ENCODE measurements at places on chromosomes 12 and 14.
A peak's percentile ranks its signal among the peaks of the same experiment; 100 is the strongest.

DNA sequence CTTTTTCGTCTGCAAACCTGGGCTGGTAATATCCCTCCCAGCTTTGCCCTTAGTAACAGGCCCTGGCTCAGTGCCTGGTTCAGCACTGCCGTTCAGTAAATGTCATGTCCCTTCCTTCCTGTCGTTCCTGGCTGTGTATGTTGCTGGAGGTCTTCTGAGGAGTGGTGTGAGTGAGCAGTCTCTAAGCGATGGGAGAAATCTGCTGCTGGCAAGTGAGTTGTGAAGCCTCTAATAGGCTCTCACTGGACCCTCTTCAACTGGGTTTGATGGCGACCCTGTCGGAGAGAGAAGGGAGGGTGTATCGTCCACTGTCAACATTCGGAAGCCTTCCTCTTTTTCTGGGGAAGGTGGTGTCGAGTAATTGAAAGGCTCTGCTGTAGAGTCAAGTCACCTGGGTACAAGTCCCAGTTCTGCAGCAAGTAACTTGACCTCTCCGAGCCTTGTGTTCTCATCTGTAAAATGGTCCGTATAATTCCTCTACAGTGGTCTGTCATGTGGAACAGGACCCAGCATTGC is 62.8 kb downstream of the HRK start:
- DNase-seq, result no peak

- DNase-seq, result peak; percentile 85
Measured at GRCh38 chr12:24226745-24227350, 277.4 kb upstream of the SOX5 start.

- no peak for DNase-seq
Measured at GRCh38 chr14:58200480-58200841, 512 bp downstream of the ACTR10 start.

GRCh38 chr12:74334780-74335179 is 202.9 kb upstream of the ATXN7L3B start:
- DNase-seq, result no peak

- no peak for DNase-seq
Measured at GRCh38 chr12:64160021-64160710, 61.9 kb downstream of the KICS2 start.

DNA sequence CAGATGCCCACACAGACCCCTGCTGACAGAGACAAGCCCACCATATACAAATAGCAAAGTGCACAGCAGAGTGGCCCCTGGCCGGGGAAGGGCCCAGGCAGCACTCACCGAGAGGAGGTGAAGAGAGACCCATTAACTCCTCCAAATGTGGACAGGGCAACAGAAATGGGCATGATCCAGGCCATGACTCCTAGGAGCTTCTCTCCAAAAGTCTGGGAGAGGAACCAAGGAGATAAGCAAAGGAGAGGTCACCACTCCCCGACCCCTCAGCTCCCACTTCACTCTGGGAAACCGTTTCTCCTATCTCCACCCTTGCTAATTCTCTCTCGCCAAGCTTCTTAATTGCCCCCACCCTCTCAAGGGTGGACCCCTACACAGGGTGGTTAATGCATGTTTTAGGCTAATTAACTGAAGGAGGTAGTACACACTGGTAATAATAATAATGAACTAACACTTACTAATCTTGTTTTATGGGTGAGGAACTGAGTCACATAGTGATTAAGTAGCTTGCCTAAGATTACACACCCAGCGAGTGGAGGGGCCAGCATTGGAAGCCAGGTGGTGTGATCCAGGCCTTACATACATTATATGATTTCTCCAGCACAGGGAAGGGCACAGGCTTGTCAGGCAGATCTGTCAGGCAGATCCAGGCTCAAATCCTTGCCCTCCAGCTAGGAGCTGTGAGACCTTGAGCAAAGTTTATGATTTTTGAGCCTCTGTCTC is 18.9 kb upstream of the CEBPE start:
- no peak for DNase-seq

- DNase-seq, result no peak
Measured at GRCh38 chr12:18922851-18923250, 184.9 kb downstream of the CAPZA3 start.

All from non-pigmented ciliary epithelial cell (primary cell).